ENCODE measurements at places on chromosomes 4 and X. TPM values are rescaled to one million over a fixed set of nuclear protein-coding genes. Genes with fewer than 3 reads are reported as not detected.

The TMPRSS11D gene
- not detected for total RNA-seq

The TLR3 gene
- total RNA-seq, result 4.3 TPM

The ENAM gene
- 0.28 TPM for total RNA-seq

The IGFBP7 gene
- total RNA-seq, result 60.5 TPM

The ATP11C gene
- 52.1 TPM for total RNA-seq

The OFD1 gene
- total RNA-seq, result 10.1 TPM

DNA sequence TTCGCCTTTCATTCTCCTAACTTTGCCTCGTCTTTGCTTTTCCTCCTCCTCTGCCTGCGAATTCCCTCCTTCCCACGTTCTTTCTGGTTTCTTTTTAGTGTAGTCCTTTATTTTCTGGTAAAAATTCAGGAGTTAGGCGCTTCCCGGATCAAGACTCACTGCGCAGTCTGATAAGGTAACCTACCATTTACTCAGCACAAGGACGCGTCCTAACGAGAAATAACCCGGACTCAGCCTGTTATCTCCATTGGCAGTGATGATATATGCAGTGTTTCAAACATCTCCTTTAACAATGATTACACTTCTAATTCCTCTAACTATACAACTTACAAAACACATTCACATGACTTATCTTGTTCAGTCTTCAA, 357 bp upstream of the ETNPPL start:
- peak overlapping the region; percentile 72 for H3K27ac ChIP-seq
- no peak for DNase-seq
- peaks cover 4% of the 10 kb centered on the region for H3K36me3 ChIP-seq
- peaks cover 10% of the 10 kb centered on the region for H3K4me1 ChIP-seq

- no peak overlapping the region for H3K4me3 ChIP-seq
- no peaks in the 10 kb centered on the region for H3K4me1 ChIP-seq
- no peak overlapping the region for H3K27ac ChIP-seq
- DNase-seq, result no peak
Measured at GRCh38 chrX:67734111-67734753, 190.4 kb downstream of the AR start.

GRCh38 chr4:186954509-186954908, 230.9 kb upstream of the FAT1 start:
- no peaks in the 10 kb centered on the region for H3K36me3 ChIP-seq
- no peak overlapping the region for H3K27ac ChIP-seq
- H3K4me3 ChIP-seq, result no peak overlapping the region
- DNase-seq, result no peak
- H3K4me1 ChIP-seq, result no peaks in the 10 kb centered on the region

DNA sequence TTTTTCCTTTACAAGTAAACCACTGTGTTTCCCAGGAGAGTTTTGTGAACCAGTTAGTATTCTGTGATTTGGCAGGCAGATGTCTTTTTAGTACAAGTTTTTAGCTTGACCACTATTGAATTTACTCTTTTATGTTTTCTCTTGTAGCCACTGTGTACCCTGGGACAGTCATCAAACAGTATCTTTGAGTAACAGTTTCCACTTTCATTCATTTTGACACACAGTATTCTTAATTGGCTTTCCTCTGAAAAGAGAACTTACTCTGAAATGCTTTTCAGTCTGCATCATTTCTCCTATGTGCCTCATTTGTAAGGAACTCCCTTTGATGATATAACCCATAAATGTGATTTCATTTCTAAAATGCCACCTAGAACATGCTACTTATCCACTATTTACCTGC, 476.5 kb downstream of the PDGFC start:
- no peaks in the 10 kb centered on the region for H3K4me1 ChIP-seq
- no peaks in the 10 kb centered on the region for H3K27me3 ChIP-seq
- DNase-seq, result no peak
- no peak overlapping the region for H3K4me3 ChIP-seq
- H3K27ac ChIP-seq, result no peak overlapping the region
- no peaks in the 10 kb centered on the region for H3K36me3 ChIP-seq

DNA sequence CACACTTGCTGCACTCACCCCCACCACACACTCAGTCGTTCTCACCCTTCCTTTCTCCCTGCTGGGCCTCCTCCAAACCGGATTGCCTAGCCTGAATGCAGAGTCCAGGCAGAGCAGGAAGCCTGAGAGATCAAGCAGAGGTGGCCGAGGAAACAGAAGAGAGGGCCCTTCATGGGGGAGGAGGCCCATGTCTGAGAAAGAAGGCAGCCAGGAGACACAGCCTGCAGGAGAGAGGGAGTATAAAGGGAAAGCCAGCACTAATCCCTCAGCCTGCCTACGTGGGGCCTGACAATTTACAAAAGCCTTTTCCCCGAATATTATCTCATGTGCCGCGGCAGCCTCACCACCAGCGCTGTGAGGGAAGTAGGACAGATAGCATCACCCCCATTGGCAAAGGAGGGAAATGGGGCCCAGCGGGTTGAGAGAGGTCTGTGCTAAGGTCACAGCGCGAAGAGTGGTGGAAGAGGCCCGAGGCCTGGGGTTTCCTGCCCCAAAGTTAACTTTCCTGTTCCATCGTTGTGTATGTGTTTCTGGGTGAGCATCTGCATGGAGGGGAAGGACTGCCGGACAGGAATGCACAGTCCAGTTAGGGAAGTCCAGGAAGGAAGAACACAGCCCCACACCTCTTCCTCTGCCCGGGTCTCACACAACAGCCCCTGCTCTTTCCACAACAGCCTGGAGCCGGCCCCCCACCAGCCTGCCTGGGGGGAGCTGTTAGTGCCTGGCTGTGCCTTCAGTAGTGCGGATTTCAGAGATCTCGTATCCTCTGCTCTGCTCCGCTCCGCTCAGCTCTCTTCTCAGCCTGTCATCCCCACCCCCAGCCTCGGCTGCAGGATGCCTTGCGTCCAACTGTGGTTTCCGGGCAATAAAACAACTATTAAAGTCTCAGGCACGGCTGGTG, 50.9 kb upstream of the BCOR start:
- peaks cover 8% of the 10 kb centered on the region for H3K4me1 ChIP-seq
- H3K27ac ChIP-seq, result no peak overlapping the region
- H3K27me3 ChIP-seq, result no peaks in the 10 kb centered on the region
- H3K36me3 ChIP-seq, result no peaks in the 10 kb centered on the region
- H3K4me3 ChIP-seq, result no peak overlapping the region

- H3K4me1 ChIP-seq, result no peaks in the 10 kb centered on the region
- H3K27ac ChIP-seq, result no peak overlapping the region
- no peak overlapping the region for H3K4me3 ChIP-seq
- H3K36me3 ChIP-seq, result no peaks in the 10 kb centered on the region
- no peak for DNase-seq
Measured at GRCh38 chr4:4775493-4776004, 83.9 kb upstream of the MSX1 start.

- no peaks in the 10 kb centered on the region for H3K27me3 ChIP-seq
- no peaks in the 10 kb centered on the region for H3K4me1 ChIP-seq
- no peak for DNase-seq
- H3K36me3 ChIP-seq, result peaks cover 2% of the 10 kb centered on the region
- no peak overlapping the region for H3K27ac ChIP-seq
- H3K4me3 ChIP-seq, result no peak overlapping the region
Measured at GRCh38 chrX:130669233-130669632, 233.8 kb downstream of the ENOX2 start.

- no peak overlapping the region for H3K27ac ChIP-seq
- H3K27me3 ChIP-seq, result no peaks in the 10 kb centered on the region
- H3K36me3 ChIP-seq, result no peaks in the 10 kb centered on the region
- H3K4me3 ChIP-seq, result no peak overlapping the region
- no peaks in the 10 kb centered on the region for H3K4me1 ChIP-seq
Measured at GRCh38 chrX:103818842-103819619, 13.0 kb downstream of the RAB9B start.

GRCh38 chr4:7622371-7622770, 187.6 kb upstream of the PSAPL1 start:
- no peaks in the 10 kb centered on the region for H3K36me3 ChIP-seq
- H3K4me3 ChIP-seq, result no peak overlapping the region
- no peaks in the 10 kb centered on the region for H3K27me3 ChIP-seq
- no peak overlapping the region for H3K27ac ChIP-seq

DNA sequence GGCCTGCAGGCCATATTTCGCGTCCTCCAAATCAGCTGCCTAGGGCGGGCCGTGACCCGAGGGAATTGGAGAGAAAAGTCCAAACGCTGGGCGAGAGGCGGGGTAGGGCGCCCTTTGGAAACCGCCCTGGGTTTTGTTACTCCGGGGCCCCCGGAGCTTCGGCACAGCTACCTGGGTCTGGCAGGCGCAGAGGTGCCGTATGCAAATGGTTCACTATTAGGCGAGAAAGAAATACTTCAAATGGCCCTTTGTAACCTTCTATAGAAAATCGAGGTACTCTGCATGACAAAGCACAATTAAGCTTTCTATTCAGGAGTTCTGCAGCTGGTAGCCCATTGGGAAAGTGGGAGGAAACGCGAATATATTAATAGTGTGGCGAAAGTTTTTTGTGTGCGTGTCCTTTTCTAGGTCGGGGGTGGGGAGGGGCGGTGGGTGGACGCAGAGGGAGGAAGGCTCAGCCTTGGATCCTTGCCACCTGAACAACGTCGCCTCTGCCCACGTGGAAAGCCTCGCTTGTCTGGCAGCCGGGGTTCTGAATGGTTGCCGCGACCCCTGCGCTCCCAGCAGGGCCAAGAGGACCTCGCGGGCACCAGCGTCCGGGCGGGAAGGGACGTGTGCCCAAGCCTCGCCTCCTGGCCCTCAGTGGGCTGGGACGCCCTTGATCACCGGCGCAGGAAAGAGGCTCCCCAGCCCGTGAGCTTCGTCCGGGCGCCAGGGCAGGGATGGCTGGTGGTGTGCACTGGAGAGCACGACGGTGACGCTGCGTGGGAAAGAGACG, 9.5 kb downstream of the GSX2 start:
- no peak for DNase-seq
- H3K27me3 ChIP-seq, result peaks cover 4% of the 10 kb centered on the region
- no peaks in the 10 kb centered on the region for H3K36me3 ChIP-seq
- H3K4me3 ChIP-seq, result peak overlapping the region; percentile 15
- H3K27ac ChIP-seq, result no peak overlapping the region

DNA sequence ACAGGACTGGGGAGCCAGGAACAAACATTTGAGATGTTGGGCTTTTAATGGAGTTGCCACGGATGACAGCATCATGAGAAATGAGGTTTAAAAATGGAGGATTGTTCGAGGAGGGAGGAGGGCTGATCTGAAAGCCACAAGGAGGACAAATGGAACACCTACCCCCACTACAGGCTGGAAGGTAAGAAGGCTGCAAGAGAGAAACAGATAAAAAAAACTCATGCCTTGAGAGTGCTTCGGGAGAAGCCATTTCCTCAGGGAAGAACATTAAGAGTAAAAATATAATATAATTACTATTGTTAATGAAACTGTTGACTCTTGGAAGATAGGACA, 119.5 kb upstream of the MAP9 start:
- H3K36me3 ChIP-seq, result no peaks in the 10 kb centered on the region
- H3K4me3 ChIP-seq, result no peak overlapping the region

GRCh38 chrX:101078716-101079598, at the start of gene TMEM35A:
TMEM35A (plus strand) TSS chrX:101078879; CDS start chrX:101079003, 124 bp downstream.
- no peak for DNase-seq
- H3K27ac ChIP-seq, result no peak within 1 kb of the TSS
- H3K36me3 ChIP-seq, result no peaks in the 10 kb centered on the region
- H3K27me3 ChIP-seq, result no peaks in the 10 kb centered on the region
- H3K4me1 ChIP-seq, result peaks cover 2% of the 10 kb centered on the region
- no peak within 1 kb of the TSS for H3K4me3 ChIP-seq

DNA sequence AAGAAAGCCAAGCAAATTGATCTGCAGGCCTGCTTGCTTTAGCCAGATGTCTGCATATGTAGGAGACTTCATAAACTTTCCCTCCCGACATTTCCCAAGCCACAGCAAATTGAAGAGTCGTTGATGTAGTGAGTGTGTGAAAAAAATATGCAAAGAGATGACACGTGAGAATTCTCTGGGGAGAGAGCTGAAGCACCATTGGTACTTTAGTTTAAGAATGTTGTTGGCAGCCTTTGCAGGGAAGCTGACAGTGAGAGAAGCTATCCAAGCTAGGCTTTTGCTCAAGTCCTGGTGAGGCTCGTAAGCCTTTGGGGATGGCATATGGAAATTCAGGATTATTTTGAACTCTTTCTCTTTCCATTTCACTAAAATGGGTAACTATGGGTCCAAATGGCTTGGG, 87.5 kb downstream of the GLRA2 start:
- H3K4me1 ChIP-seq, result no peaks in the 10 kb centered on the region
- no peaks in the 10 kb centered on the region for H3K36me3 ChIP-seq
- H3K4me3 ChIP-seq, result no peak overlapping the region
- H3K27ac ChIP-seq, result no peak overlapping the region
- no peak for DNase-seq

GRCh38 chrX:9503261-9503660, 38.4 kb downstream of the TBL1X start:
- H3K4me3 ChIP-seq, result no peak overlapping the region
- no peak for DNase-seq
- H3K36me3 ChIP-seq, result peaks cover 4% of the 10 kb centered on the region
- H3K27me3 ChIP-seq, result no peaks in the 10 kb centered on the region

- no peaks in the 10 kb centered on the region for H3K4me1 ChIP-seq
- H3K36me3 ChIP-seq, result no peaks in the 10 kb centered on the region
- no peak overlapping the region for H3K4me3 ChIP-seq
- DNase-seq, result no peak
- no peaks in the 10 kb centered on the region for H3K27me3 ChIP-seq
- no peak overlapping the region for H3K27ac ChIP-seq
Measured at GRCh38 chr4:147674496-147674895, 9.5 kb downstream of the PRMT9 start.

DNA sequence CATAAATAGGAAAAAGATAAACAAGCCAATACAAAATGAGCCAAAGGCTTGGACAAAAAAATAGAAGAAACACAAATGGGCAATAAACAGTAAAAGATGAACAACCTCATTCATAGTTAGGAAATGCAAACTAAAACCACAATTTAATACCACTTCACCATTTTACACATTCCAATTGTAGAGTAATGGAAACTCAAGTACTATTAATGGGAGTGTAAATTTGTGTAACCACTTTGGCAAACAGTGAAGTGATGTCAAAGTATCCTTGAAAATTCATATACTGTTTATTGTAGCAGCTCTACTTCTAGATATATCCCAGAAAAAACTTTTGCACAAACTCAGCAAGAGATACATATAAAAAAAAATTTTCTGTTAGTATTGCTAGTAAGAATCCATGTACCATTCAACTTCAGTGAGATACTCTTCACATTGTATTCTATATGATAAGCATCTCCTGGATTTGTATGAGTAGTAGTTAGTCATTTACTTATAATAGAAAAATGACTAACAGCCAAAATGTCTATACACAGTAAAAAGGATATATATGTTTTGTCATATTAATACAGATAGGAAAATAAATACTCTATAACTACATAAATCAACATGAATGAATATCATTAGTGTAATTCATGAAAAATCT, 229.8 kb downstream of the DKK2 start:
- H3K27ac ChIP-seq, result no peak overlapping the region
- DNase-seq, result no peak
- H3K4me3 ChIP-seq, result no peak overlapping the region
- H3K36me3 ChIP-seq, result no peaks in the 10 kb centered on the region
- no peaks in the 10 kb centered on the region for H3K27me3 ChIP-seq
- H3K4me1 ChIP-seq, result no peaks in the 10 kb centered on the region

DNA sequence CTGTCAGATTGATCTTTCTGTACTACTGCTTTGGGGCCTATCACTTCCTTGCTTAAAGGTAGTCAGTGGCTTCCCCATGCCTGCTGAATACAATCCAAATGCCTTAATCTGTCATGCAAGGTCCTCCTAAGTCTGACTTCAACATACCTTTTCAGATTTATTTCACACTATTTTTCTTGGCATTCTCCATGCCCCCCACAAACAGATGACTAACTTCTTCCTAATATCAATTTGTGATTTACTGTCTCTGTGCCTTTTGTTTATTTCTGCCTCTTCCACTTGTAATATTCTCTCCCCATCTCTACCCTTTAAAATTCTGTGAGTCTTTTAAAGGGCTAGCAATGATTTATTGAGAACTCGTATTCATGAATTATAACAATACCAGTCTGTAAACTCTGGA, 41.8 kb downstream of the OCRL start:
- H3K27ac ChIP-seq, result no peak overlapping the region
- DNase-seq, result no peak
- H3K4me1 ChIP-seq, result no peaks in the 10 kb centered on the region
- no peaks in the 10 kb centered on the region for H3K36me3 ChIP-seq
- no peak overlapping the region for H3K4me3 ChIP-seq
- no peaks in the 10 kb centered on the region for H3K27me3 ChIP-seq

All from liver (tissue), 10 donors.